NCI-H1048 (cell line): ENCODE measurements at places on chromosomes 6 and 20.

DNA sequence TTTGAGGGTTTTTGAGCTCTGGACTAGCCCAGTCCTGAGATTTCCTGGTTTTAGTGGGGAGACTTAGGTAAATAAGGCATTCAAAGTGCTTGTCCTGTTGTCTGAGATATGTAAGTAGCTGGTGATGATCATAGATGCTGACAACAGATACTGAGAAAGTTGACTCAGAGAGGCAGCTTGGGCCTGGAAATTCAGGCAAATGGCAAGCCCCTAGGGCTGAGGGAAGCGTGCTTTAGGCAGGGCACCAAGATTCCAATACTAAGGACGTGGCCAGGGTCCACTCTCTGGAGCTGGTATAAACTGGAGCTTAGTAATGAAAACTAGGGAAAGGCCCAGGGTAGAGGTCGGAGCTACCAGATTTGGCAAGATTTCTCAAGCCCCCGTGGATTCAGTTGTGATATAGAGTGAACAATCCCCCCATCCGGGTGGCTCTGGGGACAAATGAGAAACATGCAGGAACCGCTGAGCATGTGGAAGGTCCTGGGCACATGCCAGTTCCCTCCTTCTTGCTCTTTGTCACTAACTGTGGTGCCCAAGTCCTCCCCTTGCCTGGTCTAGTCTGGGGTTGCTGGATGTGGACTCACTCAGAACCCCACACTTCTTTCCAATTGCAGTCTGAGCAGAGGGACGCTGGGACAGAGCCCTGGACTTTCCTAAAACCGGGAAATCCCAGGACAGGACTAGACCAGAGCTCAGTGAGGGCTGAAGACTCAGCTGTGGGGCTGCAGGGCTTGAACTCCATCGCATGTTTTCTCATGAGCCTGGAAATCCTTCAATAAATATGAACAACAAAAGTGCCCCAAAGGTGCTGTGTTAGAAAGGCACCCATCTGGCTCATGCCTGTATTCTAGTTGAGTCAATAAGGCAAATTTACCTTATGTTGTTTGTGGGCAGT, 10.3 kb downstream of the SLC22A3 start:
- DNase-seq, result no peak

GRCh38 chr6:167758309-167759023, 68.2 kb upstream of the AFDN start:
- no peak for DNase-seq

DNA sequence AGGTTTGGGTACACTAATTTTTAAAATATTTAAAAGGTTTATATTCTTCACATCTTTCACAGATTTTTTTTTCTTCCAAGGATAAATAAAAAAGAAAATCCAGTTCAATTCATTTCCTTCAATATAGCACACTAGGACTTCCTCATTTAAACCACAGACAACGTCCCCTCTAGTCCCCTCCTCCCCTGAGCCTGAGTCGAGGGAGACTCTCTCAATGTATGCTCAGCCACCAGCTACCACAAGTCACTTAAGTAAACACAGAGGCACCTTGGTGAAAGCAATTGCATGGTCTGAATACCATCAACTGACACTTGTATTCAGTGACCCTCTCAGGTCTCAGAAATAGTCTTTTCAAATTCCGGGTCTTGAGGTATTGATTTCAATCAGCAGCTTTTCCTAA, 88.6 kb downstream of the SIM1 start:
- no peak for DNase-seq

- DNase-seq, result no peak
These were observed 254.9 kb downstream of the ERMARD start for GRCh38 chr6:170006071-170006899.

DNA sequence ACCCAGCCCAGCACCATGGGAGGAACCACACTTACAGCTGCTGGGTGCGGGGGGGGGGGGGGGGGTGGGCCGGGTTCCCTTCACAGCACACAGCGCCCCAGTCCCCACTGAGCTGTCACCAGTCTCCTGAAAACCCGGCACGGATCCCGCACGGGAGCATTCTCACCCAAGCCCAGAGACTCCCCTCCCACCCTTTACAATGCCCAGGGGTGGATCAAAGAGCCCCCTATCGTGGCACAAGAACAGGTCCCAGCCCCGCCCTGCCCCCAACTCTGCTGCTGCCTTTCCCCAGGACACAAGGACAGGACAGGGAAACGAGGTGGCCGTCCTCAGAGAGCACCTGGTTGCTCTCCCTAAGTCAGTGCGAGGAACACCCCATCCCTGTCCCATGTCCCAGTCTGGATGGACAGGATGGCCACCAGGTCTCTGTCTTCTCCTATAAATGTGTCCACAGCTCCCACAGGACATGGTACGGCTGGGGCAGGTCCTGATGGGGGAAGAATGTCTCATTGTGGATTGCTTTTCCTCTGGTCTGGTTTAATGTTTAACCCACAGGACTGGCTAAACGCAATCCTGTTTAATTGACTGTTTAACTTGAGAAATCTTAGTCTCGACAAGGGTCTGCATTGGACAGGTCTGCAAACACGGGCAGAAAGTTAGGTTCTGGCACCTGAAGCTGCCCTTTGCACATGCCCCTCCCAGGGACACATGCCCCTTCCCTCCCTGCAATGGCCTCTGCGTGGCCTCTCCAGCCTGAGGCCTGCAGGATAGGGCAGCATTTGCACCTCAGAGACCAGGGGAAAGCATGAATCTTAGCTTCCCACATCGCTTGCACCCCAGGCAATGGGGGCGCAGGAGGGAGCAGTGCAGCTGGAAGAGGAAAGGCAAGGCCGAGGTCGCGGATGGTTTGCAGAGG, 45.3 kb downstream of the DACT2 start:
- DNase-seq, result no peak

- DNase-seq, result no peak
These were observed 11.0 kb downstream of the TTBK1 start for GRCh38 chr6:43254138-43254817.

GRCh38 chr6:89566930-89567629, 71.5 kb downstream of the LYRM2 start:
- DNase-seq, result no peak

DNA sequence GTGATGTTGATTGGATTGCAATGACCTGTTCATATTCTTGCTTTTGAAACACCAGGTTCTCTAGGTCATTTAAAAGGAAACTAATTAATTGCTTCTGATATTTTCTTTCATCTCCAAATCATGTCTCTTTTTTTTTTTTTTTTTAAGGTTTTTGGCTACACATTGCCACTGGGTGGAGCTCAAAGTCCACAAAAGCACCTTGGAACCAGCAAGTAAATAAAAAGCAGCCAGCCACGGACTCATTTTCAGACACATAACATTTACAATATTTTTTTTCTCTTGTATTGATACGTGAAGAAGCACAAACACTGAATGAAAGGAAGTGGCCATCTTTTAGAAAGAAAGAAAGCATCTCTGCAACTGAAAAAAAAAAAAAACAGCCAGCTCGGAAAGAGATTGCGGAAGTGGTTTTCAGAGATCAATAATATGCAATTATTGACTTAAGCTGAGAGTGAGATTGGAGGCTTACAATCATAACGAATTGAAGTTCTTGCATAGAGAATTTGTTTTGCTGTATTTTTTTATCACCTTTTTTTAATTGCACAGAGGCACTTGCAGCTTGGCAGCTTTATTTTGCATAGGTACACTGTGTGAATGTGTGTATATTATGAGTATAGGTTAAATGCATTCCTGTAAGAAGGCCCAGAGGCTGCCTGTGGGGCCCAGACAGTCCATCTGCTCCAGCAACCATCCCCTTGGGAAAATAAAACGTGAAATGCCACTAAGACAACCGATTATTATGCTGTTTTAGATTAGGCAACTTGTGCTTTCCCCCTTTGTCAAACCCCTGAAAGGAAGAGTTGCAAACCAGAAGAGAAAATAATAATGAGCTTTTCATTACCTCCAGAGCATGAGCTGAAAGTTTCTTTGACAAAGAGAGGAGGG, 28.2 kb downstream of the CGA start:
- DNase-seq, result peak; percentile 17

GRCh38 chr6:127506894-127507293, 12.2 kb downstream of the MTCL3 start:
- DNase-seq, result no peak
